RPMI7951 (cell line): ENCODE measurements at places on chromosomes 1 and 21. TPM values are rescaled to one million over a fixed set of nuclear protein-coding genes. Genes with fewer than 3 reads are reported as not detected.

LCE3E gene
- not detected in 2 replicates for total RNA-seq

SERPINC1 gene
- total RNA-seq = 0.39 and 1.1 TPM in 2 replicates

IQGAP3 gene
- 32.8 and 35.5 TPM in 2 replicates for total RNA-seq

NCDN gene
- total RNA-seq = 11.7 and 11.9 TPM in 2 replicates

ARHGEF2 gene
- 54.3 and 65.5 TPM in 2 replicates for total RNA-seq

STK40 gene
- total RNA-seq = 16.7 and 18.2 TPM in 2 replicates

CLEC20A gene
- total RNA-seq = not detected in 2 replicates
